ENCODE measurements at places on chromosomes 6 and 20.

- no peak for DNase-seq
Observed at GRCh38 chr6:13920552-13920951, 4.2 kb upstream of the RNF182 start.

GRCh38 chr6:1082285-1082935 is 229.5 kb upstream of the FOXQ1 start:
- DNase-seq: no peak

- no peak for DNase-seq
Observed at GRCh38 chr20:11838076-11838636, 79.5 kb upstream of the BTBD3 start.

DNA sequence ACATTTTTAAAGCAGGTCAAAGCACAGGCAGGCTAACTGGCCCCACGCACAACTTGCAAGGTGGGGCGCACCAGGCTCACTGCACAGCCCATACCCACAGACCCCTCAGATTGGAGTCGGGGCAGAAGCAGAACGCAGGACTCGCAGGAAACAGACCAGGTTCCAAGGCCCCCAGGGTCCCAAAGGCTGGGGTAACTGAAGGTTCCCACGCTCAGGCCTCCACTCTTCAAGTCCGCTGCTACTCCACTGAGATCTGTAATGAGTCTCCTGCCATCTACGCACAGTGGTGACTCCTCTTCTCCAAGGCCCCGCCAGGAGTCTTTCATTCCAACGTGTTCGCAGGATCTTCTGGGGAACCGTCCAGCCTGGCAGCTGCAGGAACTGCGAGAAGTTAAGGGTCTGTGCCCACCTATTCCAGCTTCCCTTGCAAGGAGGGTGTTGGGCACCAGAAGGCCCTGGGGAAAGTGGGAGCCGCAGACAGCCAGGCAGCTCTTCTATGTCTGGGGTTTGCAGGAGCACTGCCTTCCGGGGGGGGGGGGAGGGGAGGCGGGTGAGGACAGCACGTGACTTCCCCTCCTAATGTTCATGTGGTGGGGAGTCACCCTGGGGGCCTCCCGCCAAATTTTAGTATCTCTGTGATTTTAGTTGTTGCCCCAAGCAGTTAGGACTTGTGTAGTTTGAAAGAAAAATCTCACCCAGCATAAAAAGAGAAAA is 2.0 kb upstream of the TAF4 start:
- no peak for DNase-seq

GRCh38 chr6:107732461-107732860 is 91.7 kb downstream of the SCML4 start:
- DNase-seq: no peak

- no peak for DNase-seq
Observed at GRCh38 chr20:37657924-37658804, 35.7 kb upstream of the CTNNBL1 start.

DNA sequence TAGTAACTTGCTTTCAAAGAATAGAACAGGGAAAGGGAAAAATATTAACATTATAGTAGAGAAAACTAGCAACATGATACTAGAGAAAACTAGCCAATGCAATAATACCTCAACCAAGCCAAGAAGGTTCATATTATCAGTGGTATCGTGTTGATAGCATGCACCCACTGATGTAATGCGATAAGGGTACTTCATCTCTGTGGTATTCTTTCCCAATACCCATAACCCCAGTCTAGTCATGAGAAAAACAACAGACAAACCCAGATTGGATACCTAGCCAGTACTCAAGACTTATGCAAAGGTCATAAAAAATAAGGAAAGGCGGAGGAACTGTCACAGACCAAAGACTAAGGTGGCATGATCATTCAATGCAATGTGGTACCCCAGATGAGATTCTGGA is 21.0 kb downstream of the BLOC1S5 start:
- DNase-seq: no peak

- no peak for DNase-seq
Observed at GRCh38 chr6:98036344-98036923, 753.4 kb upstream of the MMS22L start.

GRCh38 chr6:144467172-144467762 is 182.1 kb downstream of the UTRN start:
- no peak for DNase-seq

Measured in esophagus squamous epithelium (tissue), 5 donors.